ENCODE measurements at places on chromosomes 1 and 21.
A peak's percentile ranks its signal among the peaks of the same experiment; 100 is the strongest.

- DNase-seq: no peak
These were observed 15.5 kb downstream of the CEP104 start for GRCh38 chr1:3841491-3841890.

DNA sequence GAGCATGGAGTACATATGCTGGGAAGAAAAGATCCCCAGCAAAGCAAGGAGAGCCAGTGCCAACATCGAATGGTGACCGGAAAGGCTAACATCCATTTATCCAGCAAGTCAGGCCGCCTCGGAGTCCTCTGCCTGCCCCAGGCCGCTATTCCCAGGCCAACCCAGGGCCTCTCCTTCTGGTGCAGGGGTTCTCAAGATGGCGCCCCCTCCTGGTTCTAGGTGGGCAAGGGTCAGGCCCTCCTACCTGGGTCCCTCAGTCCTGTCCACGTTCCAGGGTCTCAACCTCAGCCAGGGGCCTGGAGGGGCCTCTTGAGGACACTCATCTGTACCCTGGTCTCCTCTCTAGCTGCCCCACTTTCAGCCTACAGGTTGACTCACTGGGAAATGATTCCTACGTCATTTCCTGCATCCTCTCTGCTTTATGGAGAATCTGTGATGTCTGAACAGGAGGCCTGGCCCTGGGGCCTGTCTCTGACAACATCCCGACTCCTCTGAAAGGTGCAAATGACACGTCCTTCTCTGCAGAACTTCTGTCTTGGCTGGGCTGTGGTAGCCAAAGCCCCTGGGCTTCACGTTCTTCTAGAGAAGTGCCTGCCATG is 145.3 kb downstream of the PSMG1 start:
- no peak for DNase-seq

DNA sequence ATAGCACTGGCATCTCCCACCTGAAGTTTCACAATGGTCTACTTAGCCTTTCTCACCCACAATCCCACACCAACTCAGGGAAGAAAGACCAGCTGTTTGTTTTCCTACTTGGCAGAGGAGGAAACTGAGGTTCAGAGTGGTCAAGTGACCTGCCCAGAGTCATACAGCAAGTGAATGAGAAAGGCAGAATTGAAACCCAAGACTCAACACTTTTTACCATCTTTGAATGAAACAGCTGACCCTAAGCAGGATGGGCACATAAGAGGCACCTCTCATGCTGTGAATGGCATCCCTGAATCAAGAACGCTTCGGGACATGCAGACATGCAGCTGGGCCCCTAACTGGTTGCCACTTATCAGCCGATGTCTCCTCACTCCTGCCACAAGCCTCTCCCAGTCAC is 193.8 kb downstream of the HIVEP3 start:
- DNase-seq: no peak

GRCh38 chr21:36223451-36223850 is 66.8 kb downstream of the DOP1B start:
- DNase-seq: no peak

GRCh38 chr1:204621396-204621795 is 64.1 kb downstream of the LRRN2 start:
- DNase-seq: no peak

DNA sequence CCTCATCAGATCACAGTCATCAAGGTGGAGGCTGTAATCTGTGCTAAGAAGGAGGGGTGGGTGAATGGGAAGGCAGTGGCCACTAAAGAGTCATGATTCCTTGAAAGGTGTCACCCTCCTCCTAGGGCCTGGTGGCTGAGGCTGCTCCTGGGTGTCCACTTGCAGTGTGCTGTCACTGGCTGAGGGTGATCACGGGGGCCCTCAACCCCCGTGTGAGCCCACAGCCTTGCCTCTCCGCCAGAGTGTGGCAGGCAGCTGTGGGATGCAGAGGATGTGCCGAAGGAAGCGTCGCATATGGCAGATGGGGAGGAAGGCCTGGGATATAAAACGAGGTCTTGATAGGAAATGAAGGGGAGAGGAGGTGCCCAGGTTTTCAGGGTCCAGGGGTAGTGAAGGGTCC is 476.5 kb downstream of the PTPRU start:
- DNase-seq: no peak

DNA sequence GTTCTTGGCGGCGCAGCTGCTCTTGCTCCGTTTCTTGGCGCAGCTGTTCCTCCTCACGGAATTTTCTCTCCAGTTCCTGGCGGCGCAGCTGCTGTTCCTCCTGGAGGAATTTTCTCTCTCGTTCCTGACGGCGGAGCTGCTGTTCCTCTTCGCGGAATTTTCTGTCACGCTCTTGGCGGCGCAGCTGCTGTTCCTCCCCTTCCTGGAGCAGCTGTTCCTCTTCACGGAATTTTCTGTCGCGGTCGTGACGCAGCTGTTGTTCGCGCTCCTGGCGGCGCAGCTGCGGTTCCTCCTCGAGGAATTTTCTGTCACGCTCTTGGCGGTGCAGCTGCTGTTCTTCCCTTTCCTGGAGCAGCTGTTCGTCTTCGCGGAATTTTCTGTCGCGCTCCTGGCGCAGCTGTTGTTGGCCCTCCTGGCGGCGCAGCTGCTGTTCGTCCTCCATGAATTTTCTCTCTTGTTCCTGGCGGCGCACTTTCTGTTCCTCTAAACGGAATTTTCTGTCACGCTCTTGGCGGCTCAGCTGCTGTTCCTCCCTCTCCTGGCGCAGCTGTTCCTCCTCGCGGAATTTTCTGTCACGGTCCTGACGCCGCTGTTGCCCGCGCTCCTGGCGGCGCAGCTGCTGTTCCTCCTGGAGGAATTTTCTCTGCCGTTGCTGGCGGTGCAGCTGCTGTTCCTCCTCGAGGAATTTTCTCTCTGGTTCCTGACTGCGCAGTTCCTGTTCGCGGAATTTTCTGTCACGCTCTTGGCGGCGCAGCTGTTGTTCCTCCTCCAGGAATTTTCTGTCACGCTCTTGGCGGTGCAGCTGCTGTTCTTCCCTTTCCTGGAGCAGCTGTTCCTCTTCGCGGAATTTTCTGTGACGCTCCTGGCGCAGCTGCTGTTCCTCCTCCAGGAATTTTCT is 7.0 kb downstream of the TCHH start:
- DNase-seq: peak; percentile 47

- no peak for DNase-seq
These were observed 1.0 kb downstream of the TMEM201 start for GRCh38 chr1:9589719-9590157.

- DNase-seq: no peak
These were observed 51.3 kb downstream of the MAST2 start for GRCh38 chr1:45854724-45855123.

- peak; percentile 28 for DNase-seq
These were observed 26.4 kb downstream of the MYOM3 start for GRCh38 chr1:24085546-24085945.

DNA sequence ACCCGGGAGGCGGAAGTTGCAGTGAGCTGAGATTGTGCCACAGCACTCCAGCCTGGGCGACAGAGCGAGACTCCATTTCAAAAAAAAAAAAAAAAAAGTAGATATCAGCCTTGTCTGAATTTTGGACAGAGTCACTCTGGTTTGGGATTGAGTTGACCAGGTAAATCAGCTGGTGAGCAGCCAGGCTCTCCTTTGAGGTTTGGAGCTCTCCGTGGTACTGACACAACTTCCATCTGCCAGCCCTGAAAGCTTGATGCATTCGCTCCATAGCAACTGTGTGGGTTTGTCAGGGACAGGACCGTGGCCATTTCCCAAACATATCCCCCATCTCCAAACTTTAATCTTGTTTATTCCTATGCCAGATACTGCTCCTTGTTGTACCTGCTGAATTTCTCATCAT is 155.2 kb downstream of the DMRTA2 start:
- peak; percentile 7 for DNase-seq

DNA sequence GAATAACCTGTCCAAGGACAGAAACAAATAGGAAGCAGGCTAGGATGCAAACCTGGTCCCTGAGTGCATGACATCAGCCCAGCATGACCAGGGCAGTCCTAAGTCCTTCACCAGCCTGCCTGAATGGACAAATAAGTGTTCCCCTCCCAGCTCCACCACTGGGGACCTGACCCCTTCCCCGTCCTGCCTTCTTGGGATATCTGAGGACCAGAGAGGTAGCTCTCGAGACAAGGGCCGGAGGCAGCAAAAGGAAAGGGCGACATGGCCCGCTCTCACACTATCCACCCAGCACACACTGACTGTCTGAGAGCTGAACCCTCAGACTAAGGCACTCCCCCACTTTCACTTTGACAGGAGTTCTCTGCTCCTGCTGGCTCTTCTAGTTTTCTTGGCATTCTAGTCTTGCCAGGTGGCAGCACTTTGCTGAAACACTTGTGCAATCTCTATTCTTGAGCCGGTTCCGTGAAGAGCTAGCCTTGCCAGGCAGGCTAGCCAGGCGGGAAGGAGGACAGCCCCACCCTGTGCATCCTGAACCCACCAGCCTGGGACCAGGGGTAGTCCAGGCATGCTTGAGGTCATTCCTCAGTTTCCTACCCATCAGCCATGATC is 251.1 kb upstream of the RAB4A start:
- DNase-seq: no peak

DNA sequence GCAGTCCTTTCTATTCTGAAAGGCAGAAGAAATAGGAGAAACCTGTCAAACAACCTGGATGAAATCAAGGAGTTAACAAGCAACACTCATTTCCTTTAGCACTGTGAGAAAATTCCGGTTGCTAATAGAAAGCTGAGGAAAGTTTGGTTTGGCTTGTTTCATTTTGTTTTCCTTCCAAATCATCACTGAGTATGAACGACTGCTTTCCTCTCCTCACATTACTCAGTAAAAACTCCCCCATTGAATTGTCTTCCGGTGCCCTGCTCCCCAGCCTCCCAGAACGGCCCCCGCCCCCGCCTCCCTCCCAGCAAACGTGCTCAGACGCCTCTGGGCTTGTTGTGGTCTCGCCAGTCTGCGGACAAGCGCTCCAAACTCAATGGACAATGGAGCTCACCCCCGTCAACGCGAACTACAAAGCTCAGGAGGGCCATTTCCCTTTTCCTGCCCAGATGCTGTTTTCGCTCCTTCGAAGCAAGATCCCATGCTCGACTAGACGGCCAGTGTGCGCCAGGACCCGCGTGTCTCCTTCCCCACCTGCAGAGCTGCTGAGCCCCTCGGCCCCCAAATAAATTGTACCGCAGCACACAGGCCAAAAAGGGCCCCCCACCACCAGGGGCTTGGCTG is 747 bp downstream of the STX6 start:
- DNase-seq: peak; percentile 63

GRCh38 chr1:182634306-182635072 is 30.3 kb upstream of the RGS16 start:
- no peak for DNase-seq

DNA sequence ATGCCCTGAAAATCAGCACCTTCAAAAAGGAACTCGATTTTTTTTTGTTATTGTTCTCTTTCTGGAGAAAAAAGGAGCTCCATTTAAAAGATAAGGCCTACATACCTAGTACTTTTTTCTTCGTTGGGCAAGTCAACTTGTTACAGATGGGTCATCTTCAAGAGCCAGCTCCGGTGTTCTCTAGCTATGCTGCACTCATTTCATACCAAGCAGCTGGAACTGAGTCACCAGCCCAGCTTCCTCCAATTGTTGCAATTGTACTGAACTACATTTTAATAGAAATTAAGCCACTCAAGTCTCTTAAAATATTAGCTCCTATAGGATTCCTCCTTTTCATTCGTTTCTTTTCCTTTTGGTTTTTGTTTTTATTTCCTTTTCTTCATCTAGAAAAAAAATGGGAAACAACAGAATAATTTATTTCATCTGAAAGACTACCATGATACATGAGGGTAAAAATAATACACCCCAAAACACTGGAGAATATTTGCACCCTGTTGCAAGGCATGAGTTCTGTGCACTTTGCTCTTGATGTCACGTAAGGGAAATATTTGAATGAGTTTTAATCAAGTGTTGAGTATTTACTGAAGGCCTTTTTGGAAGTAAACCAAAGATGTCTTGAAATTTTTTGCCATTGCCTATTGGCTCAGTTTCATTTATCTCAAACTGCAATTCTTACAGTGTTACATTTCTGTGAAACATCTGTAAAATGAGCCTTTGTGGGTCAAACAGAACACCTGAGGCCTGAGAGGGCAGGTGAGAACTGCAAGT is 60.5 kb downstream of the CLIC4 start:
- DNase-seq: peak; percentile 57

DNA sequence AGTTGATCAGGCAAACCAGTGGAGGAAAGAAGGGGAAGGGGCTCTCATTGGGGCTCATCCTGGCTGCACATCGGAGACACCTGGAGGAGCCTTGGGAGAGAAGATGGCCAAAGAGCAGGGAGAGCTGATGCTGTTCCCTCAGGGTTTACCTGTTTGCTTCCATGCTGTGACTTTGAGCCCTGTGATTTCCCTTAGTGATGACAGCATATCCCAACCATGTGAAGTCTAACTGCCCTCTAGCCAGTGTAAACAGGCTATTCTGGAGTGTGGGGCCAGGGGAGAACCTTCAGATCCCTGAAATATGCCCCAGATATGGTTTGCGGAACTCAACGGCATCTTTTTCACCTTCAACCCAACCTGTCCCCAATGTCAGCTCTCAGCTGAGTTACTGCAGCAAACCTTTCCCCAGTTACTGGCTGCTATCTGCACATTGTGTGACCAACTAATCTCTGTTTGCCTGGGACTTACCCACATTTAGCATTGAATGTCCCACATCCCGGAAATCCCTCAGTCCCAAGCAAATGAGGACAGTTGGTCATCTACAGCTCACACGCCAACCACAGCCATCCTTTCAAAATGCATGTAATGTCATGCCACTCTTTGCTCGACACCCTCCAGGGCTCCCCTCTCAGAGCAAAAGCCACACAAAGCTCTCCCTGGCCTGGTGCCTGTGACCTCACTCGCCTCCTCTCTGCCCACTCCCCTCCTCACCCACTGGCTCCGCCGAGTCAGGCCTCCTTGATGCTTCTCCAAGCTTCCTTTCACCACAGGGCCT is 242.3 kb downstream of the KCNJ6 start:
- no peak for DNase-seq

GRCh38 chr1:160975026-160975425 is 20.4 kb upstream of the ITLN2 start:
- no peak for DNase-seq

DNA sequence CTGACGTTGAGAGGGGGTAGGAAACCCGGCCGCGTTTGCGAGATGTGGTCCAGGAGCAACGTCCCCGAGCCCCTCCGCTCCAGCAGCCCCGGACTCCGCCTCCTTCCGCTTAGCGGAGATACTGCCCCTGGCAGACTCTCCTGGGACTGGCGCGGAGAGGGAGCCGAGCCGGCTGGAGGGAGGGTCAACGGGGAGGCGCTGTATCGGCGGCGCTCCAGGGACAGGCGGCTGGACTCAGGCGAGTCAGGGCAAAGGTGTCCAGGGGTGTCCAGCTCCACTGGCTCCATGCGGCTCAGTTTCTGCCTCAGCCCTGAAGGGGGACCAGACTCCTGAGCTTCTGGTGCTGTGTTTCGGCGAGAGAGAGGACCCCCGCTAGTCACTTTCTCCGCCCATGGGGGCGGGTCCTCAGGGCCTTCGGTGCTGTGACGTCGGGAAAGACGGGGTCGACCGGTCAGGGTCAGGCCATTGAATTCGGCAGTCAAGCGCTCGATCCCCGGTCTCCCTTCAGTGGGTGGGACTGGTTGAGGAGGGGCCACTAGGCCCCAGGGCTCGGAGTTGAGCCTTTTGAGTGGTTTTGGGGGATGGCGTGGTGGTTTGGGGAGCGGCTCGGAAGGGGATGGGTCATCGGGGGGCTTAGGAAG is 2.8 kb upstream of the LIX1L start:
- peak; percentile 60 for DNase-seq

- no peak for DNase-seq
These were observed 39.3 kb downstream of the TRIM62 start for GRCh38 chr1:33142483-33143064.
